ENCODE measurements at places on chromosomes 12 and 14.

- DNase-seq = no peak
- no peaks in the 10 kb centered on the region for H3K27me3 ChIP-seq
- no peak overlapping the region for H3K4me3 ChIP-seq
- no peaks in the 10 kb centered on the region for H3K36me3 ChIP-seq
- H3K27ac ChIP-seq = no peak overlapping the region
- peaks cover 13% of the 10 kb centered on the region for H3K4me1 ChIP-seq
Measured at GRCh38 chr14:68460541-68460940, 332.3 kb downstream of the ZFP36L1 start.

- H3K4me1 ChIP-seq = no peaks in the 10 kb centered on the region
- no peak overlapping the region for H3K27ac ChIP-seq
- H3K36me3 ChIP-seq = peaks cover 83% of the 10 kb centered on the region
- H3K4me3 ChIP-seq = no peak overlapping the region
Measured at GRCh38 chr12:131990066-131990979, 40.6 kb downstream of the EP400 start.

DNA sequence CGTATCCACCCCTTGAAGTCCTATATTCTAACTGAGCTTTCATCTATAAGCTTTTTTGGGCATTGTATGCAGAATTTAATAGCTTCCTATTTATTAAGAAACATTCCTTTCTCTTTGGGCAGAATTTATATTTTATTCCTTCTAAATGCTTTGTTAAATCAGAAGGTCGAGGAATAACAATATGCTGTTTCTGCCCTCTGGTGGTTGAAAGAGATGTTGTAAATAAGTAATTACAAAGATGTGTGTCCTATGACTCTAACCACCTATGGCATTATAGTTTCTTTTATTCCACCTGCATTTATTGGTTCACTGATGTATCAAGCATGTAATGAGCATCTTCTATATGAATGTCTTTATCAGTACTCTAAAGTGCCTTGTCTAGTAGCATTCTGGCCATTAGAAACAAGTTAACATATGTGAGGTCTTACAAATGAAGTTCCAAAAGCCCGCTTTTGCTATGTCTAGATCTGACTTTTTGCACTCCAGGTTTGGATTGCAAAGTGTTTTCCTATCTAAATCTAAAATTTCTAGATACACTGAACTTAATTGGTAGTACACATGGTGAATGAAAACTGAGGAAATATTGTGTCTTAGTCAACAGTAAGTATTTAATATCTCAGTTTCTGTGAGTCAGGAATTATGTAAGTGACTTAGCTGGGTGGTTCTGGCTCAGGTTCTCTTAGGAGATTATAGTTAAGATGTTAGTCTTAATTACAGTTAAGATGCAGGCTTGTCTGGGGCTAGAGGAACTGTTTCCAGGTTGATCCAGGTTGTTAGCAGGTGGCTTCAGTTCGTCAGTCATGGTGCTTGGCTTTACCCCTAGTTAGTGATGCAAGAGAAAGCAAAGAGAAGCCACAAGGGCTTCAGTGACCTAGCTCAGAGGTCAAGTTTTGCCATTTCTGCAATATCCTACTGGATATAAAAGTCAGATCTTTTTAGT, 57.5 kb downstream of the PLEKHA5 start:
- peaks cover 6% of the 10 kb centered on the region for H3K27me3 ChIP-seq
- no peak for DNase-seq
- no peak overlapping the region for H3K4me3 ChIP-seq
- no peak overlapping the region for H3K27ac ChIP-seq

- no peaks in the 10 kb centered on the region for H3K27me3 ChIP-seq
- DNase-seq = no peak
- H3K4me1 ChIP-seq = no peaks in the 10 kb centered on the region
- H3K36me3 ChIP-seq = no peaks in the 10 kb centered on the region
- no peak overlapping the region for H3K27ac ChIP-seq
- no peak overlapping the region for H3K4me3 ChIP-seq
Measured at GRCh38 chr12:99055299-99055698, 410.2 kb downstream of the APAF1 start.

GRCh38 chr12:69007101-69007854, 74.3 kb upstream of the CPM start:
- H3K27ac ChIP-seq = no peak overlapping the region
- H3K36me3 ChIP-seq = no peaks in the 10 kb centered on the region
- DNase-seq = no peak
- H3K4me3 ChIP-seq = no peak overlapping the region

GRCh38 chr14:54465654-54466053, 23.1 kb downstream of the GMFB start:
- peaks cover 3% of the 10 kb centered on the region for H3K36me3 ChIP-seq
- H3K4me3 ChIP-seq = no peak overlapping the region
- no peaks in the 10 kb centered on the region for H3K27me3 ChIP-seq
- H3K27ac ChIP-seq = no peak overlapping the region
- DNase-seq = no peak

DNA sequence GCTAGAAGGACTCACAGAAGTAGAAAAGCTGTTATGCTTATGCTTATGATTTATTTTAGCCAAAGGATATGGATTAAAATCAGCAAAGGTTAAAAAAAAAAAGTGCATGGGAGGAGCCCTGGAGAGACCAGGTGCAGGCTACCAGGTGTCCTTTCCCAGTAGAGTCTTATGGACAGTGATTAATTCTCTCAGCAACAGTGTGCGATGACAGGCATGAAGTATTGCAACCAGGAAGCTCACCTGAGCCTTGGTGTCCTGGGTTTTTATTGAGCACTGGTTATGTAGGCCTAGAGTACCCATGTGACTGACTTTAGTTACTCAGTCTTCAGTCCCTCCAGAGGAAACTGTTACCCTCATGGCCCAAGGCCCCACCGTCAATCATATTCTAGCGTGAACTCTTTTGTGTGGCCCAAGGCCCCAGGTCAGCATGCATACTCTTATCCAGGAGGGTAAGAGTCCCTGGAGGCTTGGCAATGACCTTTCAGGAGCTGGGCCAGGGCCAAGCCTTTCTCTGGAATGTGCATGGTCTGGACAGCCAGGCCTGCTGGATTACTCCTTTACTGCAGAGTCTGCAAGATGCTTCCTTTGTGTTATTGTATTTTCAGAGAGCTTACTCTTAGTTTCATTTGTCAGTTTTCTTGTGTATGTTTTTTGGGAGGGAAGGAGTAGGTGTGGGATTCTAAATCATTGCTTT, 69.6 kb upstream of the RD3L start:
- peaks cover 3% of the 10 kb centered on the region for H3K27me3 ChIP-seq
- no peaks in the 10 kb centered on the region for H3K36me3 ChIP-seq
- no peak overlapping the region for H3K27ac ChIP-seq
- no peaks in the 10 kb centered on the region for H3K4me1 ChIP-seq
- DNase-seq = no peak

GRCh38 chr14:52279408-52279807, 11.9 kb downstream of the PTGDR start:
- no peak overlapping the region for H3K4me3 ChIP-seq
- H3K36me3 ChIP-seq = no peaks in the 10 kb centered on the region
- DNase-seq = no peak
- peaks cover 47% of the 10 kb centered on the region for H3K4me1 ChIP-seq

DNA sequence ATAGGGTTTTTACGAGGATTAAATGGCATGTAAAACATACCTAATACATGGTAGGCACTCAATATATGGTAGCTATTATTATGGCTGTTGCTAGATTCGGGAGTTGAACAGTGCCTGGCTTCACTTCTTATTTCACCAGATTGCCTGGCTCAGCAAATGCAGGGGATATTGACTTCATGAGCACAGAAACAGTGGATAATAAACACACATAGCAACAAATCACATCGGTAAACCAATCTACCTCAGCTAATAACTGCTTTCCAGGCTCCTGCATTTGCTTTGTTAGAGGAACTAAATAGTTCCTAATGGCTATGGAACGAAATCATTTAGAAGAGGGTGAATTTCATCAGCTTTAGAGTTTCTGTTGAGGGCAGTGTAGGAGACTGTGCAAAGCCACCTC, 105.2 kb upstream of the TMCC3 start:
- H3K36me3 ChIP-seq = no peaks in the 10 kb centered on the region
- H3K27ac ChIP-seq = no peak overlapping the region
- no peak overlapping the region for H3K4me3 ChIP-seq
- peaks cover 4% of the 10 kb centered on the region for H3K27me3 ChIP-seq
- no peaks in the 10 kb centered on the region for H3K4me1 ChIP-seq

DNA sequence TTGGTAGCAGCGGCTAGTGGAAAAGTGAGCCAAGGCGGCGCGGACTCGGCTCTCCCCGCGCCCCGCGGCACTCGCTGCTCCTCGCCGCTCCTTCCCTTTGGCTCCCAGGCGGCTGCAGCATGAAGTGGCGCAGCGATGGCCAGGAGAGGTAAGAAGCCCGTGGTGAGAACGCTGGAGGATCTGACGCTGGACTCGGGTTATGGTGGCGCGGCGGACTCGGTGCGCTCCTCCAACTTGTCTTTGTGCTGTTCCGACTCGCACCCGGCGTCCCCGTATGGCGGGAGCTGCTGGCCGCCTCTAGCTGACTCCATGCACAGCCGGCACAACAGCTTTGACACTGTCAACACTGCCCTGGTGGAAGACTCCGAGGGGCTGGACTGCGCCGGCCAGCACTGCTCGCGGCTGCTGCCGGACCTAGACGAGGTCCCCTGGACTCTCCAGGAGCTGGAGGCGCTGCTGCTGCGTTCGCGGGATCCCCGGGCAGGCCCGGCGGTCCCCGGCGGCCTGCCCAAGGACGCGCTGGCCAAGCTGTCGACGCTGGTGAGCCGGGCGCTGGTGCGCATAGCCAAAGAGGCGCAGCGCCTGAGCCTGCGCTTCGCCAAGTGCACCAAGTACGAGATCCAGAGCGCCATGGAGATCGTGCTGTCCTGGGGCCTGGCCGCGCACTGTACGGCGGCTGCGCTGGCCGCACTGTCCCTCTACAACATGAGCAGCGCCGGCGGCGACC, 225.6 kb upstream of the CRY1 start:
- H3K27ac ChIP-seq = peak overlapping the region; percentile 77
- H3K36me3 ChIP-seq = no peaks in the 10 kb centered on the region
- H3K4me3 ChIP-seq = peak overlapping the region; percentile 87
- peak; percentile 18 for DNase-seq
- H3K27me3 ChIP-seq = peaks cover 21% of the 10 kb centered on the region
- H3K4me1 ChIP-seq = peaks cover 35% of the 10 kb centered on the region

DNA sequence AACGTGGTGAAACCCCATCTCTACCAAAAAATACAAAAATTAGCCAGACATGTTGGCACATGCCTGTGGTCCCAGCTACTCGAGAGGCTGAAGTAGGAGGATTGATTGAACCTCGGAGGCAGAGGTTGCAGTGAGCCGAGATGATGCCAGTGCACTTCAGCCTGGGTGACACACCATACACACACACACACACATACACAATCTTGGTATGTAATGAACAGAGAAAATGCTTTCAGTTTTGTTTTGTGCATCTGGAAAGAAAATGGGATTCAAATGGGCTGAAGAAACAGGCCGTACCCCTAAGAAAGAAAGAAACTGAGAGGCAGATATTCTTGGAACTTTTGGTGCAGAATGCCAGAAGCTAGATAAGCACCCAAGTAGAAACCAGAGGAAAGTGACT, 107.2 kb downstream of the PDE3A start:
- H3K4me1 ChIP-seq = no peaks in the 10 kb centered on the region
- H3K36me3 ChIP-seq = no peaks in the 10 kb centered on the region
- DNase-seq = no peak
- no peak overlapping the region for H3K27ac ChIP-seq
- no peak overlapping the region for H3K4me3 ChIP-seq

GRCh38 chr14:25520821-25521220, 470.9 kb upstream of the STXBP6 start:
- no peak for DNase-seq
- H3K4me3 ChIP-seq = no peak overlapping the region
- no peak overlapping the region for H3K27ac ChIP-seq
- no peaks in the 10 kb centered on the region for H3K36me3 ChIP-seq
- H3K4me1 ChIP-seq = no peaks in the 10 kb centered on the region

DNA sequence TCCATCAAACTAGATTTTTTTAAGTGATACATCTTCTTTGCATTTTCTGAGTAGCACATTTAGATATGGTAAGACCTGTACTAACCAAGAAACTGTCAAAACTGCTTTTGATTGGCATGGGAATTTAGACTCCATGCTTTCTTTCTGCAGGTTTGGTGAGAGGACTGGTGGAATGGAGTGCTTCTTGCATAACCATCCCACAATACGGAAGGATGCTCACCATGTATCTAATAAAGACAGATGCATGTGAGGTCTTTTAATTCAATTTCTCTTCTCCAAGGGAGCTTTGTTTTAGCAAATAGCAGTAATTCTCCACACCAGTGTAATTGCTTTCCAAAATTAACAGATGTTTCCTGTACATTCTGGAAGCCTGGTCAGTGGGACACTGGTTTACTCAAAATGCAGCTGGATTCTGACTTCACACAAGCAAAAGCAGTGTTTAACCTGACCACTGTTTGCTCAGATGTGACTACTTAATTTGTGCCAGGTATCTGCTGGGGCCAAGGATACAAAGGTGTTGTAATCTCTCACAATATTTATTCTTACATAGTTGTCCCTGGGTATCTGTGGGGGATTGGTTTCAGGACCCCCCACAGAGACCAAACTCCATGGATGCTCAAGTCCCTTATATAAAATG, 26.1 kb downstream of the FGD6 start:
- H3K27ac ChIP-seq = no peak overlapping the region
- no peak overlapping the region for H3K4me3 ChIP-seq
- no peaks in the 10 kb centered on the region for H3K36me3 ChIP-seq
- peaks cover 6% of the 10 kb centered on the region for H3K27me3 ChIP-seq
- H3K4me1 ChIP-seq = no peaks in the 10 kb centered on the region

DNA sequence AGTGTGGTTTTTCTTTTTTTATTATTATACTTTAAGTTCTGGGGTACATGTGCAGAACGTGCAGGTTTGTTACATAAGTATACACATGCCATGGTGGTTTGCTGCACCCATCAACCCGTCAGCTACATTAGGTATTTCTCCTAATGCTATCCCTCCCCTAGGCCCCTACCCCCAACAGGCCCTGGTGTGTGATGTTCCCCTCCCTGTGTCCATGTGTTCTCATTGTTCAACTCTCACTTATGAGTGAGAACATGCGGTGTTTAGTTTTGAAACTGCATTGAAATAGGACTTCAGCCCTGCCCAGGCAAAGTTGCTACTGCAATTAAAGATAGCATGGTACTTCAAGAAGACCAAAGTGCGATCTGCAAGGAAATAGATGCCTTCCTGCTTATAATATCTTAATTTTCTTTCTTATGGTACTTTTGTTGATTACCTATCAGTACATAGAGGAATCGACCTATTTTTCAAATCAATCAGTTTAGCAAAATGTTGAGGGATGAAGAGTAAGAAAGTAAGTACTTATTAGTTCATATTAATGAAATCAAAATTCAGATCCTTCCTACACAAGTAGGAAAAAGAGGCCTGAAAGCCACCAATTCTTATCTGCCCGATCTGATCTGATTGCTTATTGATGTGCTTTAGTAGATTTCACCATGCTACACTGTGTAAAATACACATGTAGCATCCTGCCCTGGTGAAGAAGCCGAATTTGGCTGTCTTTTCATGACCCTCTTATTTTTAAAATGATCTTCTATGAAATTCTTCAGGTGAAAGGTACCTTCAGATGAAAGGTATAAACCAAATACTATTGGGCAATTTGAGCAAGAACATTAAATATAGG, 1.6 kb downstream of the LTA4H start:
- H3K27ac ChIP-seq = no peak overlapping the region
- peaks cover 3% of the 10 kb centered on the region for H3K36me3 ChIP-seq
- peaks cover 16% of the 10 kb centered on the region for H3K4me1 ChIP-seq
- DNase-seq = no peak

- no peak for DNase-seq
- H3K27me3 ChIP-seq = peaks cover 9% of the 10 kb centered on the region
- H3K4me1 ChIP-seq = peaks cover 29% of the 10 kb centered on the region
- H3K4me3 ChIP-seq = peak overlapping the region; percentile 94
- H3K36me3 ChIP-seq = peaks cover 26% of the 10 kb centered on the region
- H3K27ac ChIP-seq = peak overlapping the region; percentile 95
Measured at GRCh38 chr12:57112492-57113294, 1.5 kb upstream of the STAT6 start.

Measured in activated T-helper 2 cell treated with anti-CD3 and anti-CD28 coated beads, Interferon-gamma antibody, Interleukin-2, Interleukin-4, amounts not matched to agents 10 μg/mL and 5 μg/mL and 100 μg/mL, durations not matched to agents 14 hours and 24 hours and 36 hours (primary cell).